ENCODE measurements at places on chromosomes 3 and 15. TPM values are rescaled to one million over a fixed set of nuclear protein-coding genes. Genes with fewer than 3 reads are reported as not detected.

Gene GPR27
- 8.6 TPM for total RNA-seq

Gene RASGRP1
- 0.27 TPM for total RNA-seq

Gene WDR48
- 15.0 TPM for total RNA-seq

Gene ZNF197
- total RNA-seq, result 7.9 TPM
